Caco-2 (cell line): ENCODE measurements at places on chromosomes 12 and 14. TPM values are rescaled to one million over a fixed set of nuclear protein-coding genes. Genes with fewer than 3 reads are reported as not detected.
A peak's percentile ranks its signal among the peaks of the same experiment; 100 is the strongest.

GRCh38 chr12:102955926-102956737, 1.3 kb upstream of the ASCL1 start:
- H3K4me3 ChIP-seq = no peak overlapping the region
- H3K27me3 ChIP-seq = peaks cover 4% of the 10 kb centered on the region
- no peaks in the 10 kb centered on the region for H3K36me3 ChIP-seq
- no peak overlapping the region for H3K27ac ChIP-seq
- DNase-seq = no peak

GRCh38 chr14:31277085-31277484, 69.5 kb upstream of the HECTD1 start:
- H3K27me3 ChIP-seq = no peaks in the 10 kb centered on the region
- no peaks in the 10 kb centered on the region for H3K36me3 ChIP-seq
- no peak overlapping the region for H3K27ac ChIP-seq
- H3K4me1 ChIP-seq = peaks cover 25% of the 10 kb centered on the region
- DNase-seq = no peak
- H3K4me3 ChIP-seq = no peak overlapping the region

DNA sequence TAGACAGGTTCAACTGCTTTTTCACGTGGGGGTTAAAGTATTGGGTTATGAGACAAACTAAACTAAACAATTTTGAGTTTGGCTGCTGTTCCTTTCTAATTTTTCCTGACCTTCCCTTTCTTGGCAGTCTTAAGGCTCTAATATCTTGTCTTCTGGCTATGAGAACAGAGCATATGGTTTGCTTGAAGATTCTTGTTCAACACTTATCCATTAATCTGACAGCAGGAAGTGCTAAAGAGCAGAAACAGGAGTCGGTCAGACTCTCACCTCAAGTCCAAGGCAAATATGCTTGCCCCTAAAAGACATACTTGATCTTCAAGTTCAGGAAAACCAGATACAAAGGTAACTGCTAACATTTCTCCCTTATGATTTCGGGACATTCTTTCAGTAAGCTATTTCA, 52.6 kb upstream of the KCNJ8 start:
- H3K4me1 ChIP-seq = peaks cover 42% of the 10 kb centered on the region
- H3K36me3 ChIP-seq = no peaks in the 10 kb centered on the region
- no peak overlapping the region for H3K4me3 ChIP-seq
- no peak overlapping the region for H3K27ac ChIP-seq
- H3K27me3 ChIP-seq = no peaks in the 10 kb centered on the region

DNA sequence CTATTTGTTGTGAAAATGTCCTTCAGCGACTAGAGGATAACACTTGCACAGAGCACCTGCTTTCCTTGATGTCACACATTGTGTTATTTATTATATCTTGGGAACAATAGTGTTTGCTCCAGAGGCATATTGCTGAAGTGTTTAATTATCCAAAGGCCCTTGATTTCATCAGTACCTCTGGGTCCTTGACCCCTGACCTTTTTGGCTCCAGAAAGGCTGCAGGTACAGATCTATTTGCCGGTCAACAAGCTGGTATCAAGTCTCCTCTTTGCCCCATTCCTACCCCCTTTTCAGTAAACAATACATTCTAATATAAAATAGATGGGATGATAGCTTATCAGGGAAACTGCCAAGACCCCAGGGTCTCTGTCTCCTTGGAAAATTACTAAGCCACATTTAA, 206.8 kb downstream of the DACT1 start:
- H3K27ac ChIP-seq = no peak overlapping the region
- no peak for DNase-seq
- no peaks in the 10 kb centered on the region for H3K27me3 ChIP-seq
- no peak overlapping the region for H3K4me3 ChIP-seq

DNA sequence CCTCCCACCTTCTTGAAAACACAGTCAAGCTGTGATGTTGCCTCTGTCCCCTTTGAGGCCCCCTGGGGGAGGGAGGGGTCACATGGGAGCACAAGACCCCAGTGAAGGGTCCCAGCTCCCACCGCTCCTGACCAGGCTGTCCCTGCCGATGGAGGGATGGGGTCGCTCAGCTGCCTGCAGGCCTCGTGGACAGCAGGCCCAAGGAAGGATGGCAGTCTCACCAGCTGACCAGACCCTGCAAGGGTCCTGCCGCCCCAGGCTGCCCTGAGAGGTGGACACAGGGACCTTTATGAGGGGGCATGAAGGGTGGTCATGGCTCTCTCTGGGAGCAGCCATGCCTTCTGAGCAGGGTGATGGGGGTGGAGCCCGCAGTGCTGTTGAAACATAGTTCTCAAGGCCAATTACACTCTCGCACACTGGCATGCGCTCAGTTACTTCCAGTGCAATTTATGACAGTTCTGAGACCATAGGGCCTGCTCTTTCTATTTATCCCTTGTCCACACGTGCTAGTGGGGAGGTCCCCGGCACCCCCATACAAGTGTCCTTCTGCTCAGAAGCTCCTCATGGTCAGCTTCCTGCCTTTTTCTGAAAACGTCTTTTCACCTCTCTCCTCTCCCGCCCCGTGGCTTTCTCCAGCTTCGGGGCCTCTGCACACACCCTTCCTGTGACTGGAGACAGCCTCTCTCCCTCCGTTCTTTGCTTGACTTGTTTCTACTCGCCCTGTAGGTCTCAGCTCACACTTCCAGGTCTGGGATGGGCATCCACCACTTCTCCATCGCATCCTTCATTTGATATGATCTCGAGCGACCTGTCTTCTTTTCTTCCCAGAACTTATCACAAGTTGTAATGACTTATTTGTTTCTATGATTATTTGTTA, 313.1 kb downstream of the ADGRD1 start:
- H3K27me3 ChIP-seq = no peaks in the 10 kb centered on the region
- no peak overlapping the region for H3K27ac ChIP-seq
- no peaks in the 10 kb centered on the region for H3K36me3 ChIP-seq
- no peaks in the 10 kb centered on the region for H3K4me1 ChIP-seq

GRCh38 chr12:50613463-50613862, 108.7 kb downstream of the DIP2B start:
- no peak for DNase-seq
- H3K4me3 ChIP-seq = no peak overlapping the region
- H3K27ac ChIP-seq = no peak overlapping the region

GRCh38 chr12:106096376-106096775, 42.4 kb downstream of the NUAK1 start:
- no peak overlapping the region for H3K27ac ChIP-seq
- peaks cover 24% of the 10 kb centered on the region for H3K4me1 ChIP-seq
- no peaks in the 10 kb centered on the region for H3K27me3 ChIP-seq
- H3K36me3 ChIP-seq = no peaks in the 10 kb centered on the region
- DNase-seq = no peak
- no peak overlapping the region for H3K4me3 ChIP-seq

- no peak overlapping the region for H3K27ac ChIP-seq
- H3K4me1 ChIP-seq = no peaks in the 10 kb centered on the region
- no peaks in the 10 kb centered on the region for H3K27me3 ChIP-seq
- H3K36me3 ChIP-seq = no peaks in the 10 kb centered on the region
Observed at GRCh38 chr12:45093051-45093450, 42.2 kb upstream of the DBX2 start.

Gene ZCCHC8
- total RNA-seq = 37.5 and 40.1 TPM in 2 replicates

DNA sequence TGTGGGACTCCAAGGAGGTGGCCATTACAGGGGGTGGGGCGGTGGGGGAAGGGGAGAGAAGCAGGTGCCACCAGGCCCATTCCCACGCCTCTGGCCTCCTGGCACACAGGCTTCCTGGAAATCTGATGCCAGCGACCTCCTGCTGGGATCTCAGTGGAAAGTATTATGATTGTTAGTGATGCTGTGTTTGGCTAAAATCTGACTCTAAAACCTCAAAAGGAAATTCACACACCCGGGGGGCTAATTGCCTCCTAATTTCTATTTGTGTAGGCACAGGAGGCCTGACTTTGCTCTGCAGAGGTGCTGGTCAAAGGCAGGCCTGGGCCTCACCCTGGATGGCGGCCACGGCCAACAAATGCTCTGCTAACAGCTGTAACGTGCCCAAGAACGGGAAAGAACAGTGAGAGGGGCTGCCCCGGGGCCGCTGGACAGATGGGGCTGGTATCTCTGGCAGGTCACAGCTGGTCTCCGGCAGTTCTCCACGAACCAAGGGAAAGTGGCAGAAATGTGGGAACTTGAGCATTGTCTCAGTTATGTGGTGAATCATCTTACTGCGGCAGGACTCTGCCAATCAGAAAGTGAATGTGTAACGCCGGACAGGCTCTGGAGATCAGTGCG, 14.3 kb downstream of the FAM181A start:
- H3K27me3 ChIP-seq = no peaks in the 10 kb centered on the region
- DNase-seq = no peak
- H3K36me3 ChIP-seq = no peaks in the 10 kb centered on the region
- peaks cover 8% of the 10 kb centered on the region for H3K4me1 ChIP-seq
- no peak overlapping the region for H3K4me3 ChIP-seq

- H3K4me3 ChIP-seq = no peak overlapping the region
- no peaks in the 10 kb centered on the region for H3K27me3 ChIP-seq
- DNase-seq = peak; percentile 71
Observed at GRCh38 chr14:32560209-32560857, 231.2 kb downstream of the AKAP6 start.

Gene SMOC1
- 0.12 and 0.14 TPM in 2 replicates for total RNA-seq

- H3K4me1 ChIP-seq = no peaks in the 10 kb centered on the region
- no peaks in the 10 kb centered on the region for H3K27me3 ChIP-seq
- DNase-seq = no peak
- peaks cover 2% of the 10 kb centered on the region; the same call in 1 of the 2 replicates for H3K36me3 ChIP-seq
Observed at GRCh38 chr14:37618498-37619028, 23.1 kb downstream of the TTC6 start.

Gene GARIN6
- total RNA-seq = not detected in 2 replicates

Gene DHRS7
- 61.6 and 65.6 TPM in 2 replicates for total RNA-seq

Gene CEBPE
- not detected in 2 replicates for total RNA-seq

Gene PRB2
- total RNA-seq = not detected in 2 replicates

- H3K4me3 ChIP-seq = peak within 1 kb of the TSS; percentile 63
- H3K27me3 ChIP-seq = no peaks in the 10 kb centered on the region
- peak within 1 kb of the TSS; percentile 99 for H3K27ac ChIP-seq
- no peaks in the 10 kb centered on the region; the same call in 1 of the 2 replicates for H3K4me1 ChIP-seq
- no peaks in the 10 kb centered on the region for H3K36me3 ChIP-seq
Observed at GRCh38 chr12:103965590-103966504, at the start of gene TDG. TSS of gene TDG (plus strand) at chr12:103965872. CDS start at chr12:103966038, 166 bp downstream.

Gene POTEM
- not detected in 2 replicates for total RNA-seq

DNA sequence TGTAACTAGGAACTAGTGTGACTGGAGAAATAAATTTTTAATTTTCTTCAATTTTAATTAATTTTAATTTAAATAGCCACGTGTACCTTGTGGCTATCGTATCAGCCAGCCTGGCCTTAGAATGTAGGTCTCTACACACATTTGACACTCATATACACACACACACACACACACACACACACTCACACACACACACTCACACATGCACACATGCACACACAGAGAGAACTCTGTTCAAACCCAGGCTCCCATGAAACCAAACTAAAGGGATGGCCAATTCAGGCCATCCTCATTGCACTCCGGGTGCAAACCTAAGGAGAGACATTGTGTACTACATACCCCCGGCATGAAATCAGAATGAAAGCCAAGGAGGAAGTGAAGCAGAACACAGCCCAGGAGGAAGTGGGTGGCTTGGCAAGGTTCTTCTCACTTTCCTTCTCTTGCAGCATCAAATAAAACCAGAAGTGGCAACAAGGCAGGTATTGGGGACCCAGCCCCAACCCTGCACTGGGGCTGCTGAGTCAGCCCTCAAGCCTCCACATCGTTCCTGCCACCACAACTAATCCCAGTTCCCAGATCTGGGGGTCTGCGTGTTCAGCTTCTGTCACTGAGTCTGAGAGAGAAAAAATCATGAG, 26.2 kb upstream of the CHPT1 start:
- no peak overlapping the region for H3K27ac ChIP-seq
- no peaks in the 10 kb centered on the region for H3K27me3 ChIP-seq
- no peaks in the 10 kb centered on the region for H3K36me3 ChIP-seq
- H3K4me3 ChIP-seq = no peak overlapping the region
- H3K4me1 ChIP-seq = peaks cover 7% of the 10 kb centered on the region; the same call in 1 of the 2 replicates

Gene CDKN3
- total RNA-seq = 64.9 and 83.0 TPM in 2 replicates

DNA sequence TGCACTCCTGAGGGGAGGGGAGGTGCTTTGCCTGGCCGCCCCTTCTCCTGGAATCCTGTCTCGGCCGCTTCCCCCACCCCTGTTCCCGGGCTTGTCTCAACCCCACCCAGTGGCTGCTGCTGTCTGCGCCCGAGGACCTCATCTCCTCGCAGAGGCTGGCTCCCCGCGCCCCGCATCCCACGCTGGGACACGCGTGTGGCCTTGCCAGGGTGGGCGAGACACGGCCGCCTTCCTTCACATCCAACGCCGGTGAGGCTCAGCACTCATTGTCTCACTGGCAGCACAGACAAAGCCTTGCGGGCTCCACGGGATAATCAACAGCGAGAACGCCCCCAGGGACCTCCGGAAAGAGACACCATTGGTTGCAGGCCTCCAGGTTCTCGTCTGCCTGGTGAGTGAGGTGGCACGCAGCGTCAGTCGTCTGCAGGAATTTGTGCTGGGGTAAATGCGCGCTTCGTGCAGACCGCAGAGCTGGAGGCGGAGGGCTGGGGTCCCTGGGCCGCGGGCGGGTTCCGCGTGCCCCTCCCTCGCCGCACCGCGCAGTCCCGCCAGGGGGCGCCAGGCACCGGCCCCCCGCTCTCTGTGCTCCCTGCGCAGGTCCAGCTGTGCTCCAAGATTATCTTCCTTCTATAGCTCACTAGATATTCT, 26.8 kb downstream of the CCDC177 start:
- no peaks in the 10 kb centered on the region for H3K27me3 ChIP-seq
- H3K27ac ChIP-seq = no peak overlapping the region
- H3K4me3 ChIP-seq = no peak overlapping the region

GRCh38 chr14:33773205-33774030, 177.5 kb downstream of the EGLN3 start:
- H3K4me1 ChIP-seq = no peaks in the 10 kb centered on the region
- H3K4me3 ChIP-seq = no peak overlapping the region
- H3K27me3 ChIP-seq = no peaks in the 10 kb centered on the region

Gene WDR89
- total RNA-seq = 14.4 and 16.6 TPM in 2 replicates

Gene KRT77
- total RNA-seq = not detected in 2 replicates

DNA sequence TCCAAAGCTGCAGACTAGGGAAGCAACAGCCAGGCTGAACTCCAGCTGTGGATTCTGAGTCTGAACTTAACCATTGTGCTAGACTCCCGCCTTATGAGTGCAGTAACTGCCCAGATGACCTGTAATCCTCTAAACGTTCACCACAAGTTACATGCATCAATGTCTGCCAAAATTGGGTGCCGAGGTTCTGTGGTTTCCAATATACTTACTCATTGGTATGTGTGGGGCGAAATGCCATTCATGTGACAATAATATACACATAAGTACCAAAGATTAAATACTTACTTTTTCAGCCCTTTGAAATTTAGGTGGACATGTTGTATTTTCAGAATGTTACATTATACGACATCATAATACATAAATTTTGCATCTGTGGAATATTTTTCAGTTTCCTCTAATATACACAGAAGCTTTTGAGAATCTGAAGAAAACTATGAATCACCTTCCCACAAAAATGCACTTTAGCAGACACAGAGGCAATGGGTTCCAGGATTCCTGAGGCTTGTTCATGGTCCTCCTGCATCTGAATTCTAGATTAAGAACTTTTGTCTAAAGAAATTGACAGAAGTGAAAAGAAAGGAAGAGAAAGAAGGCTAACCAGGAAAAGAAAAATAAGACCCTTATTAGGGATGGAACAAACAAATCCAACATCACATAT, 31.7 kb downstream of the GRIP1 start:
- H3K4me3 ChIP-seq = no peak overlapping the region
- no peak for DNase-seq
- no peaks in the 10 kb centered on the region for H3K36me3 ChIP-seq
- no peaks in the 10 kb centered on the region for H3K4me1 ChIP-seq
- no peak overlapping the region for H3K27ac ChIP-seq
